Natural killer cell treated with Interleukin-12 subunit alpha and Interleukin-12 subunit beta and Interleukin-15 and Interleukin-18, amount 100 ng/mL, for 72 hours (primary cell): ENCODE measurements at places on chromosomes 2 and 18. TPM values are rescaled to one million over a fixed set of nuclear protein-coding genes. Genes with fewer than 3 reads are reported as not detected.

- DNase-seq = no peak
These were observed 338.7 kb downstream of the CDH2 start for GRCh38 chr18:27838225-27838624.

- DNase-seq = no peak
These were observed 139.9 kb downstream of the TANC1 start for GRCh38 chr2:159108181-159108893.

Gene EN1
- not detected for total RNA-seq

Gene INHA
- not detected for total RNA-seq

DNA sequence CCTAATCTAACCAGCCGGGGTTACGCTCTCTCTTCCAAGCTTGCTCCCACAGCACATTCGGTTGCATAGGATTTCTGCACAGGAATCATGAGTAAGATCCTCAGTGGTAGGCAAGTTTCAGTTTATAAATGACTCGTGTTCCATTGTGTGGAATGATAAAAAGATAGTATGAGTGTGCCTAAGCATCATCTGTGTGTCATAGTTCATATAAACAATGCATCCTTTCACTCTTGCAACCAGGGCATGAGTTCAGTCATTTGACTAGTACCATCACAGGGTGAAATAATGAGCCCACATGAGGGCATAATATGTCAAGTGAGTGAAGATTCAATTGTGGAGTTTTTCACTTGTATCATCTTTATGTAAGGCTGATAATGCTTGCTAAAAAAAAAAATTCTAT, 417.1 kb upstream of the CDH2 start:
- DNase-seq = no peak

GRCh38 chr18:50886929-50887328, 8.0 kb downstream of the ME2 start:
- DNase-seq = no peak

GRCh38 chr2:74845217-74845751, 11.4 kb downstream of the HK2 start:
- DNase-seq = no peak

Gene KANSL3
- 62.3 TPM for total RNA-seq

GRCh38 chr2:77579076-77579769, 57.0 kb upstream of the LRRTM4 start:
- DNase-seq = no peak

DNA sequence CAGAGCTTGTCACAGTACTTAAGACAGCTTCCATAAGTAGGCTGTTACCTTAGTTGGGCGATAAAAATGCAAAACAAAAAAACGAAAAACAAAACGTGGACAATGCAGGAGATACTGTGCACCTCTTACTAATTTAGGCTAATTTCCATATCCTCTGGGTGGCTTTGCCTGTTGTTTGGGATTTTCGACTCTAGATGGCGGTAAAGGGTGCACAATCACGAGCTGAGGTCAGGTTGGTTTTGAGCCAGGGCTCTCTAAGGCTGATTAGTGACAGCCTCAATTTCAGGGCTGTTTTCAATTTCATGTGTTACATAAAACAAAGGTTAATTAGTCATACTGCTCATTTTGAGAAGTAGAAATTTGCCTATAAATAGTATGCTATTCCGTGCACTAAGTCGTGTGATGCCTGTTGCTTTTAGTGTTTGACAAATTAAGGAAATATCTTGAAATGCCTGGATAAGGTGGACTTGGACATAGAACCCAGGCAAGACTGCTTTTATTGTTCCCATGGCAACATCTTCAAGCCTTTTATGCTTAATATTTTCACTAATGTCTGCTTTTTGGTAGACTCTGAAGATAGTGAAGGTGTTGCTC, 493.1 kb downstream of the SOCS6 start:
- peak; percentile 55 for DNase-seq

DNA sequence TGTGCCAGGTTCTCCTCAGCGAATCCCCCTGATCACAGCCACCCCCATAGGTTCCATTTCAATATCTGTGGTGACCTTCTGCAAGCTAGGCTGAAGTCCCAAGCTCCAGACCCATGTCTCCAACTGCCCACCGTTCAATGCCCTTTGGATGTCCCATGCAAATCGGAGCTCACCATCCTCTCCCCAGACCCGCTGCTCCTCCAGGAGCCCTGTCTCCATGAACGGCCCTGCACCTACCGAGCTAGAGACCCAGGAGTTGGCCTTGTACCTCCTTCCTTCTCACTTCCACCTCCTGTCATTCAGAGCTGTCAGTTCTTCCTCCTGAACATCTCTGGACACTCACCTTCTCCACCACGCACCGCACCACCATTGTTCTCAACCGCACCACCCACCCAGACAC, 1.0 kb upstream of the FAHD2A start:
- no peak for DNase-seq

GRCh38 chr2:216233281-216233995, 124.3 kb downstream of the XRCC5 start:
- no peak for DNase-seq

GRCh38 chr18:11005528-11005927, 143.8 kb downstream of the PIEZO2 start:
- DNase-seq = no peak

DNA sequence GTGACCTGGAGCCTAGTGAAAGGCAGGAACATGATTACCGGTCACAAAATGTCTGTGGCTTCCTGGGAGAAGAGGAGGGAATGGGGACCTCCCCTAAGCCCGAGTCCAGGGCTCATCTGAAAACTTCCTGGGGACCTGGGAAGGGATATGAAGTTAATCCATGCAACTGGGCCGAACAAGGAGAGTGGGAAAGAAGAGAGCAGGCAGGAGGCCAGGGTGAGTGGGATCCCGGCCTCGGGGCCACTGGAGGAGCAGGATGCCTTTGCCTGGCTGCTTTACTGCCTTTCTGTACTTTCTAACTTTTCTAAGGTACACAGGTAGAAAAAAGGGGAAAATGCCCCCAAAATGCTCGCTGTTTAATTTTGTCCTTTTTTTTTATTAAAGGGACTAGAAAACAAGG, 43.4 kb upstream of the MAL start:
- no peak for DNase-seq

Gene KIF5C
- total RNA-seq = 2.6 TPM

DNA sequence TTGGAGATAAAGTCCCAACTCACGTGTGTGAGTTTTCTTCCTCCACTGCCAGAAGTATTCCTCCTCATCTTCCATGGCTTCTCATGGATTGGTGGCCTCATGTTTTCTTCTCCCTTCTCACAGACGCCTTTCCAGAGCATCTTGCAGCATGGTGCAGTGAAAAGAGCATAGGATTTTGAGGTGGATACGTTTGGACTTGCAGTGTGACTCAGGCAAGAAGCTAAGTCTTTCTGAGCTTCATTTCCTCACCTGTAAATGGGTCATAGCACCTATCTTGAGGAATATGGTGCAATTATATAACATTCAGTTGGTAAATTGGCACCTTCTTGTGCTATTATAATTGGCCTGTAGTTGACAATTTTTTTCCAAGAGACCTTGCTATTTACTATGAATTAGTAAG, 247.6 kb downstream of the RDH14 start:
- DNase-seq = no peak

DNA sequence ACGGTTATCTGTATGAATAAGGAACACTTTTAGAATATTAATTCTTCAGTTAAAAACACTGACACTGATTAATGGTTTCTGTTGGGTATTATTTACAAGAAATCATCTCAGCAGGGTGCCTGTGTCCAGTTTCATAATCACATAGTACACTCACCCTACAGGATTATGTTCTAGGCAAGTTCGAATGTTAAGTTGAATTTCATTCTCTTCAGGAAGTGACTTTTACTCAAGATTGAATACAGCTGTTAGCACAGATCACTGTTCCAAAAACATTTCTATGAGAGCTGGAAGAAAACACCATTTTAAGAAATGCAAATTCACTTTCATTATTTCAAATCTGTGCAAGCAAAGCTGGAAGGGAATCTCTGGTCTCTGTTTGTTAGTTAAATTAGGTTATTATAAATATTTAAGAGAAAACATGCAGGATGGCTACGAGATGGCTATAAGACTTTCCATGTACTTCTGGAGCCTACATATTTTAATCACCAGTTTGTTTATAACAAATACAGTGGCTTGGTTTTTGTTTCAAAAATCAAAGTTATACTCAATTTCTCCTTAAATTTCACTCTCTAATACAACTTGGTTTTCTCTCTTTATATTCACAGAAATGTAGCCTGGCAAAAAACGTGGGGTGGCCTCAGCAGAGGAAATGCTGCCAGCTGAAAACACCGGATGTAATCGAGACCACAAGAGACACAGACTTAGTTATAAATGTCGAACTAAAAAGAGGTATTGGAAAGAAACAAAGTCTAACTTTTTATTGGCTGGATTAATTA, 65.8 kb downstream of the RBMS1 start:
- DNase-seq = peak; percentile 68

DNA sequence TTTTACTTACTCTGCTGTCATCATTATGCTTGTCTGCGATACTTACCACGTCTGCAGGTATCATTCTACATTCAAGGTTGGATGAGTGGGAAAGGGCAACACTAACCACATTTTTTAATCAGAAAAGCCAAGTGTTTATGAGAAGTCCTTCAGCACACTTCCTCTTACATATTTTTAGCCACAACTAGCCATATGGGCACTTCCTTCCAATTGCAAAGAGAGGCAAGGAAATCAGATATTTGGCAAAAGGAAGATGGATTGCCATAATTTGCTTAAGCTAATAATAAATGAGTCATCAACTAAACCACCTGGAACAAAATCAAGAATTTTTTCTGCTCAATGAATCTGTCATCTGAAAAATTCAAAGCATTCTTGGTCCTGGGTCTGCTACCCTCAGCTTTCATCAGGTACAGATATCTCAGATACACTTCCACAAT, 16.7 kb upstream of the MRO start:
- DNase-seq = no peak

GRCh38 chr2:201308914-201309313, 48.2 kb downstream of the FLACC1 start:
- no peak for DNase-seq

Gene VWA3B
- not detected for total RNA-seq

DNA sequence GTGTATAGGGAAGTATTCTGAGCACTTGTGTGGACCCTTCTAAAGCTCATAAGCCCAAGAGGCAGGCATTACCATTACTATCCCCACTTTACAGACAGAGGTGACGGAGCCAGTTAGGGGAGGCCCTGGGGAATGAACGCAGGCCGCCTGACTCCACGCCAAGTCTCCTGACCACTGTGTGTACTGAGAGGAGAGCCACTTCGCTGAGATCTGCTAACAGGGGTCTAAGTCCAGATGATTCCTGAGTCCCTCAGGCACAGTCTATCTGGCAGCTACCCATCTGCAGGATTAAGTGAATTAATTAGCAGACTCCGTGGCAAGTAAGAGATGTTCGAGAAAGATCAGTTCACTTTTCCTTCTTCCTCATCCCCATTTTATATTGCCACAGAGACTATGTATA, 13.7 kb downstream of the CYB5A start:
- DNase-seq = no peak

- DNase-seq = no peak
These were observed 40.1 kb downstream of the EPB41L3 start for GRCh38 chr18:5503740-5504139.

DNA sequence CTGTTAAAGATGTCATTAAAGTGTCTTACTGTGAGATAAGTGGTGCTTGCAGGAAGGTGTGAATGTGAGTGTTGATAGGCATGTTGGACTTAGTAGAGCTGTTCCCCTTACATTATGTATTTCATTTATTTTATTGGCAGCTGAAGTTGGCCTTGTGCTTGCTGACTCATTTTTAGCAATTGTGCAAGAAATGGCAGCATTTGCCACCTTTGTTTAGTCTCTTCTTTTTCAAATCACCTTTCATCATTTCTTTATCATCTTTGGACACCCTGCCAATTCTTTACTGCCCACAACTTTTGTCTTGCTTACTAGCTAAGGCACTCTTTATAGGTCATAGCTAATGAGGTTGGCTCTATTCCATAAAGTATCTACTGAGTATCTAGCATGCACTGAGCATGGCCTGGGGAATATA, 130.3 kb upstream of the LYPD6 start:
- no peak for DNase-seq

DNA sequence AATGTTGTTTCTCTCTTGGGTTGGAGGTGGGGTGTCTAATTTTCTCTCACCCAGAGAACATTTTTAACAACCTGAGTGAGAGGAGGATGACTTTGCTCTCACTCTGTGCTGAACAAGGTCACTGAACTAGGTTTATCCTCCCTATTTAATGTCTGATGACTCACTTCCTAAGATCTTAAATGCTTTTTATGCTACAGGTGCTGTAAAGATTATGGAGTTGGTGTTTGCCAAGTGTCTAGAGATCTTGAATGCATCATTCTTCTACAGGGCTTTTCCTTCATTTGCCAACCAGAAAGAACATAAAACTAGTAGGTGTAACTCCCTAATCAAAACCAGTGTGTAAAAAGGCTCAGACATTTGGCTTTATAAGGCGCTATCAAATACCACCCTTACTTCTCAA, 350.5 kb upstream of the ETAA1 start:
- DNase-seq = no peak

GRCh38 chr2:195711478-195711877, 54.5 kb downstream of the SLC39A10 start:
- DNase-seq = no peak

GRCh38 chr18:66193394-66193793, 410.5 kb downstream of the CDH19 start:
- no peak for DNase-seq

DNA sequence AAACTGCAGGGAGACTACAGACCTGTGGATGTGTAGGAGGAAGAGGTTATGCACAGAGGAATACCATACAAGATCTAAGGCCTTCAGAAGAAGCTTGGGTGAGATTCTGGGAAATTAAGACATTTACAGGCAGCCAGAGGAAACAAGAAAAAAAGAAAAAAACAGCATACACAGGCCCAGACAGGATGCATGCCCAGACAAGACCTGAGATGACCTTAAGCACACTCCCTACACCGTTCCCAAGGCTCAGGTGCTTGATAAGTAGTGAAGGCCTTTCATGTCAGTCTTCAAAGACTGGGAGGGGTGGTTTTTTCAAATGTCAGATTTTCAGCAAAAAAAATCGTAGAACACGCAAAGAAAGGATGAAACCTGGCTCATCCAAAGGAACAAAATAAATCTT, 83.0 kb downstream of the CCDC138 start:
- DNase-seq = no peak

DNA sequence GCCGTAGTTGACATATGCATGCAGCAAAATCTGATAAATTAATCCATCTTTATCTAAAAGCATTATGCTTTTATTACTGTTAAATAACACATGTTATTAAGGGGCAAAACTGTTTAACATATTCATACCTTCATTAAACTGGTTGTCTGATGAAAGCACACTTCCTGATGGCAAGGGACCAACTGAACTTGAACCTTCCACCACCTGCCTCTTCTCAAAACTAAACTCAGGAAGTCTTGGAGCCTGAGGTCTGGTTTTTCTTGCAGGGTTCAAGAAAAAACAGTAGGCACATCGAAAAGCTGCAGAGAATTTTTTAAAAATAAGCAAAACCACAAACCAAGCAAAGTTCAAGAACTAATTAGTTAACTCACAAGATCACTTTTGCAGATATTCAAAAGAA, 64.9 kb downstream of the LNPK start:
- no peak for DNase-seq

Gene SIX2
- not detected for total RNA-seq

- no peak for DNase-seq
These were observed 62.6 kb downstream of the ETAA1 start for GRCh38 chr2:67459761-67460160.

- DNase-seq = no peak
These were observed 22.2 kb downstream of the ZSCAN30 start for GRCh38 chr18:35267809-35268208.
